ENCODE measurements at places on chromosomes 11 and 22. TPM values are rescaled to one million over a fixed set of nuclear protein-coding genes. Genes with fewer than 3 reads are reported as not detected.

Gene WNT11
- not detected for total RNA-seq

Gene C11orf86
- total RNA-seq = not detected

Gene PKNOX2
- total RNA-seq = not detected

Gene SLC5A4
- total RNA-seq = 2.7 TPM

Data from dermis blood vessel endothelial cell (primary cell).